ENCODE measurements at places on chromosomes 11 and 22.
A peak's percentile ranks its signal among the peaks of the same experiment; 100 is the strongest.

DNA sequence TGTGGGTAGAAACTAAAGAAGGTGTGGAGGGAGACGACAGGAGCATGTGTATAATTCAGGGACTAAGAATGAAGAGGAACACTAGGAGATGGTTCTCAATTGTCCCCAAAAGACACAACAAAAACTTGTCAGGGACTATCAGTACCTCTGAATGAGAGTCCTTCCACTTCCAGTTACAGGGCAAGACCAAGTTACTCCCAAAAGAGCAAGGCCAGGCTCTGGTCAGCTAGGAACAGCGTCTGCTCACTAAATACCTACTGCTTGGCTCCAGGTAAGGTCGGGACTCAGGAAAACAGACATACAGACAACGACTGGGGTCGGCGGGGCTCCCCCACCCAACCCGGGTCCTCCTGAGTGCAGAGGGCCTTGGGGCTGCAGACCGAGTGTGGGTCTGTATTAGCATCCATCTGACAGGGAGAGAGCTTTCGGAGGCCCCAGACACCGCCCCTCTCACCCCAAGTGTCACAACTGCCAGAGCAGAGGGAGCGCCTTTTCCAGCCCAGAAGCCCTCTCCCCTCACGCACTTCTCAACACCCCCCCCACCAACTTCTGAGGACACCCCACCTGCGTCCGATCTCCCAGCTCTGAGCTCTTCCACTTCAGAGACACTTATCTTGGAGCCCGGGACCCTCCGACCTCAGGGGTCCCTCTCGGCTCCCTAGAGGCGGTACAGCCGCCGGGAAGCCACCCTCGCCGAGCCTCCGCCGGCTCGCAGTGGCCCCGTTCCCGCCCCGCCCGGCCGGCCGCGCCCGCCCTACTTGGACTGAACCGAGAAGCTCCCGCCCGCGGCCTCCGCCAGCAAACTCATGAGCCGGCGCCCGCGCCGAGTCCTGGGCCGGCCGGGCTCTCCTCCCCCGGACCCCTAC, 522 bp downstream of the RHOG start:
- no peak for DNase-seq

GRCh38 chr11:28086569-28086968, 21.4 kb downstream of the KIF18A start:
- DNase-seq, result no peak

DNA sequence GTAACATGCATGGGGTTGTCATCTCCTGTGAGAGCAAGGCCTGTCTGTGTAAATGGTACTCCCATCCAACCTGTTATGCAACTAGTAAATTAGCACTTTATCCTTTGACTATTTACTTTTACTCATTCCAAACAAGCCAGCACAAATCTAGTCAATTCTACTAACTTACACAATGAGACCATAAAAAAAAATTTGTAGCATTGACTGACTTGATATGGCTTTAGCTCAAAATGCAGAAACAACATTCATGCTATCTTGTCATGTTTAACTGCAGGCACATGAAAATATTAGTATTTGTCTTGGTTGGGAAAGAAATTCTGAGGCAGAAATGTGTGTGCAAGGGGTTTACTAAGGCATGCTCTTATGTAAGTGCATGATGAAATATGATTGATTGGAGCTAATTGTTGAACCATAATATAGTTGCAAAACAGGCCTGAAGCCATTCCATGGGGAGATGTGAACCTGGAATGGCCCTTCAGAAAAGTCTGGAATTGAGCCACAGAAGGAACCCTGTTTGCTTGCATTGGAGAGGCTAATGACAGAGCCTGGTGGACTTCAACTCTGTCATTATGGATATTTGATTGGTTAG, 2.5 kb downstream of the SLC22A25 start:
- DNase-seq, result no peak

- no peak for DNase-seq
Observed at GRCh38 chr22:32564170-32565001, 89.8 kb downstream of the FBXO7 start.

- no peak for DNase-seq
Observed at GRCh38 chr22:37357446-37358075, 69.7 kb downstream of the ELFN2 start.

- no peak for DNase-seq
Observed at GRCh38 chr22:36954251-36955014, 41.0 kb downstream of the CSF2RB start.

DNA sequence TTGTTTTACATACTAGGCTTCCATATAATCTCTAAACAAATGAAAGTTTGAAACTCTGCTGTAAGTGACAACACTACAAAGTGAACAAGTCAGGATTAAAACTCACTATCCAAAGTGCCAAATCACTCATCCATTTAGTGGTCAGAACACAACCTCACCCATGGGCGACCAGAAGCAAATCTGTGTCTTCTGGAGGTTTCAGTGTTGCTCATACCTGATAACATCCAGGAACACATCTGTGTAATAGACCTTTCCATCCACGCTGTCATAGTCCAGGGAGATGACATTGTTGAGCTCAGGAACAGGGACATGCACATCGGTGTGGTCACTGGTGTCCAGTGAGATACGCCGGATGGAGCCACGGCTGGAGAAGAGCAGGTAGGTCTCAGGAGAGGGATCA, 28.5 kb upstream of the CKAP5 start:
- DNase-seq, result no peak

DNA sequence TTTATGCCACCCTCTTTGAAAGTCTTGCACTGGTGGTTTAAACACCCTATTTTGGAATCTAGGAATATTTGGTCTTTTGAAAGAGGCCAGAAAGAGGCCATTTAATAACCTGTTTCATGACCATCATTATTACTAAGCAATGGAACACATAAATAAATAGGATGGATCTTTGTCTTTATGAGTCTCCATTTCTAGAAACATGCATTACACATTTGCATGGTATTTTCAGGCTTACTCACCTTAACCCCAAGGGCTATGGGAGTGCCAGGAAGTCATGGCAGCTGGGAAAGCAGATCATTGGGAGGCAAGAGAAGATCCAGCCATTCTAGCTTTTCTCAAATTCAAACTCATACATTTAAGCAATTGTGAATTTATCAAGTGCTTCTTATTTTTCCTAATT, 185.8 kb upstream of the POU2AF2 start:
- no peak for DNase-seq

GRCh38 chr11:26254378-26254777, 77.6 kb upstream of the ANO3 start:
- DNase-seq, result no peak

DNA sequence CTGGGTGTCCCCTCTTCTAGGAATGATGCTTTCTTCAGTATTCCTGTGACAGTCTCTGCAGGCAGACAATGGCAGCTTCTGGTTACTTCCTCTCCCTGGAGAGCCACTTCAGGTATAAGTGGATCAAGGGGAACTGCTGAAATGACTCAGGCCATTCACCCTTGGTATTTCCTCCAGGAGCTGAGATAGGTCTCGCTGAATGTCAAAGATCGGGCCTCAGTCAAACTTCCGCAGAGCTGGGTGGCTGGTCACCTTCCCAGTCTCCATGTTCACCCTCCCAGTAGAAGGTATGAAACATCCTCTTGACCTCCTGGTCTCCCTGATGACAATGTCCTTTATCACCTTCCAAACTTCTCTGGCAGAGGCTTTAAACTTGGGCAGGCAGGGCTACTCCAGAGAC, 1.8 kb upstream of the ANKK1 start:
- no peak for DNase-seq

DNA sequence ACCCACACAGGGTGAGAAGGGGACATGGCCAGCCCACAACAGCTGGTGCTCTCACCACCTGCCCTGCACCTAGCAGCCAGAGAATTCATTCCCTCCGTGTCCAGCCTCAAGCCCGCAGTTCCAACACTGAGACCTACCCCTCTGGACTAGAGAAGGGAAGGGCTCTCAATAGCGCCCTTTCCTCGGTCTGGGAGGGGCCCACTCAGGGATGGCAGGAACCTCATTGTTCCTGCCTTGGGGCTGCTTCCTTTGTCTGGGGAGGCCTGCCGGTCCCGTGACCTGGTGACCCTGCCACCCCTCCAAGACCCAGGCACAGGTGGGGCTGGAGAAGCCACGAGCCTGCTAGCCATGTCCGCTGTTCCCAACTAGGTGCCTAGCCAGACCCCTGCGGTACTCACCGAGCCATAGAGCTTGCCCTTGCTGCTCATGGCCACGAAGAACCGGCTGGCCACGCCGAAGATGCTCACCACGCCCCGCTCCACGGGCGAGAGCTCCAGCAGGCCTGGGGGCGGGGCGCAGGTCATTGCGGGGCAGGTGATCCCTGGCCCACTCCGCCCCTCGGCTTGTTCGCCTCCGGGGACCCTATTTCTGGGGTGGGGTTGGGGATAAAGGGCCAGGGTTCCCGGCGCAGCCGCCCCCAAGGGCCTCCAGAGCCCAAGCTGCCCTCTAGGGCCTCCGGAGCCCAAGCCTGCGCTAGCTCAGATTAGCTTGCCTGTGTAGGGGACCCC, 1.4 kb downstream of the FGF4 start:
- no peak for DNase-seq

GRCh38 chr11:41533761-41534160, 74.3 kb upstream of the LRRC4C start:
- DNase-seq, result no peak

DNA sequence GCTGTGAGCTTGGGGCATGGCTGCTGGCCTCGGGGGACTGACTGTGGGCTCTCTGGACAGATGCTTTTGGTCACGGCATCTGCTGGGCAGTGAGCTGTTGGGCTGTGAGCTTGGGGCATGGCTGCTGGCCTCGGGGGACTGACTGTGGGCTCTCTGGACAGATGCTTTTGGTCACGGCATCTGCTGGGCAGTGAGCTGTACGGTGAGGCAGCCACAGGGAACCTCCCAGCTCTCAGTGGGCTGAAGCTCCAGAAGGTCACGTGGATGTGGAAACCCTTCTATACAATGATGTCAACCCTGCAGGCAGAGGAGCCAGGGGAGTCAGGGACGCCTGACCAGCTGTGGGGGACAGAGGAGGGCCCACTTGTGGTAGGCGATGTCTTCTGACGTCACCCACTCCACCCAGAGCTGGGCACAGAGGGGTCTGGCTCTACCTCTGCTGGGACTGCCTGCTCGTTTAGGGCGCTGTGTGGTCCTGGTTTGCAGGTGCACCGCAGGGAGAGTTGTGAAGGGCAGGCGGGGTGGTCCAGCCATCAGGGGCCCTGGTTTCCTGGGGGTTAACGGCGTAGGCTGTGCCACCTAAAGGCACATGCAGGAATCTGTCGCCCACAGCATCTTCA, 1331.3 kb downstream of the BRD1 start:
- DNase-seq, result no peak

- DNase-seq, result no peak
Observed at GRCh38 chr11:64533501-64533900, 57.5 kb upstream of the SLC22A12 start.

DNA sequence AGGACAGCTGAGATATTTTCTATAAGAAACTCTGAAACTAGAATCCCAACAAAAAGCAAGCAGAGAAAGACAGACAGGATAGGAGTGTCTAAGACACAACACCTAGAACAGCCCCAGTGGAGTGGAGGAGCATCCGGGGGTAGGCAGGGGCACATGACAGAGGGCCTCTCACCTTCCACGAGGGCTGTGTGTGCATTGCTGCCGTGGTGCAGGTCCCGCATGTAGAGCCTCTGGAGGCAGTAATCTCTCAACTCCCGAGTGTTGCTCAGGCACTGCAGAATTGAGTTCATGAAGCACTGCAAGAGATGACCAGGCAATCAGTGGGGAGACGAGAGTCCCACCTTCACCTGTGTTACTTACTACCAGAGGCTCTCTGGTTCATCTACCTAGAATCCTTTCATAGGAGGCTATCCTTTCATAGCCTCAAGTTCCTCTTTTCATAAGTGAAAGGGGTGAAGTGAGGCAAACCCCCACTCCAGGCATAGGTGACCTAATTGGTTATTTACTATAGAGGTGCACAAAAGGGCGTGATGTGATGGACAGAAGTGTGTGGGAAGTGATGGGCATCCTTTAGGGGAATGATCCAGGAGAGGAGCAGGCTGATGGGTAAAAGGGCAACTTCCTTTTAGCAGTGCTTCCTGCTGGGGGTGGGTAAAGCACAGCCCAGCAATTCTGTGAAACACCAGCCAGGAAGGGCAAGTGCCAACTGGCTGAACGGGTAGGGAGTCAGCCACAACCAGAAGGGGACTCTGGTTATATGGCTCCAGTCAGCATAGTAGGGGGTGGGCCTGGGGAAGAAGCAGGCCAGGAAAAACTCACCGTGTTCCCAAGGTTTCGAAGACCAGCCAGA, 13.1 kb upstream of the MFRP start:
- no peak for DNase-seq

- no peak for DNase-seq
Observed at GRCh38 chr22:24807284-24807950, 1.4 kb downstream of the SGSM1 start.

DNA sequence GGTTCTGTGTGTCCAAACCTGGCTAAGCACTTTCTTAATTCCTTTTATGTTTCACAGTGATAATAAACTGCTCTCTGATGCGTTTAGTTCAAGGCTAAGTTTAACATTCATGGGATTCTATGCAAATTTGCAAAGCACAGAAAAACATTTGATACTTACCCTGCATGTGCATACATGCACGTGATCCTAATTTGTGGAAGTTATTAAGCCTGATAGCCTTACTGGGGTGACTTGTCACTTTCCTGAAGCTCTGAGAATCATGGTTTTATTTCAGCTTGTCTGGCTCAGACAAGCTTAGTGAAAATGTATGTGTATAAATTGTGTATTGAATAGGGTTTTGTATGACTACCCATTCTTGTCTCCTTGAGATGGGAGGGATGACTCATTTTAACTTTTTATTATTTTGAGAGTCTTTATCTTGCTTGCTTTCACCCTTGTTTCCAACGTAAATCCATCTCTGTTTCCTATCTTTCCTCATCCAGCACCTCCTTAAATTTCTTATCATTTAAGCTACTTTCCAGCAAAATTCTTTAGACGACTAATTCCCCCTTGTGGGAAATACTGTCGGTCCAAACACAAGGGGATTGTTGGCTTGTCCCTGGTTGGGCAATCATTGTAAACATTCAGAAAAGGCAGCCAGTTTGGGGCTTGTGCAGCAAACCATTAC, 167.1 kb downstream of the C11orf91 start:
- no peak for DNase-seq

GRCh38 chr11:128625746-128626145, 38.4 kb upstream of the ETS1 start:
- no peak for DNase-seq

- DNase-seq, result no peak
Observed at GRCh38 chr11:18650859-18651557, 16.9 kb upstream of the SPTY2D1 start.

GRCh38 chr11:124832571-124832970, 32.4 kb upstream of the MSANTD2 start:
- DNase-seq, result no peak

- no peak for DNase-seq
Observed at GRCh38 chr11:131979364-131979763, 608.9 kb downstream of the NTM start.

DNA sequence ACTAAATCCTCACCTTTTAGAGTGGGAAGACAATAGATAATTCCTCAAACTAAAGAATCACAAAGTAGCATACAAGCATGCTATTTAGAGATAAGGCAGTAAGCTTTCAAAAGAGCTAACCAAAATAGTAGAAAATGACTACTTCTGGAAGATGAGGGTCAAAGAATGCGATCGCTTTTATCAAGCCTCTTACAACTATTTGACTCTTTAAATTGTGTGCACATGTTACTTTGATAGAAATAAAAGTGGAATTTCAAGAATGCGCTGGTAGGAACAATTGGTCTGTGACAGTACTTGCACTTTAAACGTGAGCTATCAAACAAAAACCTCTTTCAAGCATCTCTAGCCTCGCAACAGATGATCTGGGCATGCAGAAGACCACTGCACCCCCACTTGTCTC, 97.3 kb downstream of the COMMD9 start:
- DNase-seq, result no peak

GRCh38 chr11:41431784-41432183, 27.7 kb downstream of the LRRC4C start:
- no peak for DNase-seq

- peak; percentile 75 for DNase-seq
Observed at GRCh38 chr11:125214601-125215565, 50.3 kb downstream of the PKNOX2 start.
